Cardiac muscle cell (in vitro differentiated cells and primary cell): ENCODE measurements at places on chromosomes 4 and X.
A peak's percentile ranks its signal among the peaks of the same experiment; 100 is the strongest.

- no peak for DNase-seq
These were observed 74.6 kb upstream of the SH3RF1 start for GRCh38 chr4:169345316-169345721.

DNA sequence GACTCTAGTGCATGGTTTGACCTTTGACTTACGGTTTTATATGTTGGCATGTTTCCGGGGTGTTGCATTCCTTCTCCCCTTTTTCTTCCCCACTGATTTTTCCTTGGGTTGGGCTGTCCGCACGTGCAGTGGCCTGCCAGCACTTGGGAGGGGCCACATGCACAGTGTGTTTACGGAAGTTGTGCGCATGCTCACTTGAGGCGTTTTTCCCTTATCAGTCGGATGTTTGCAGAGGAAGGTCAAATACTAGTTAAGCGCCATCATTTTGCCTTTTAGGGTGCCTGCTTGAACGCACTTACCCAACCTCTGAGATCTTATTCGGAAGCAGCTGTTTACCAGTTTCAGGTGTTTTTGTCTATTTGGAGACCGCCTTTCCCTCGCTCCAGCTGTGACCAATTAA is 653.9 kb upstream of the AADAT start:
- DNase-seq: no peak

DNA sequence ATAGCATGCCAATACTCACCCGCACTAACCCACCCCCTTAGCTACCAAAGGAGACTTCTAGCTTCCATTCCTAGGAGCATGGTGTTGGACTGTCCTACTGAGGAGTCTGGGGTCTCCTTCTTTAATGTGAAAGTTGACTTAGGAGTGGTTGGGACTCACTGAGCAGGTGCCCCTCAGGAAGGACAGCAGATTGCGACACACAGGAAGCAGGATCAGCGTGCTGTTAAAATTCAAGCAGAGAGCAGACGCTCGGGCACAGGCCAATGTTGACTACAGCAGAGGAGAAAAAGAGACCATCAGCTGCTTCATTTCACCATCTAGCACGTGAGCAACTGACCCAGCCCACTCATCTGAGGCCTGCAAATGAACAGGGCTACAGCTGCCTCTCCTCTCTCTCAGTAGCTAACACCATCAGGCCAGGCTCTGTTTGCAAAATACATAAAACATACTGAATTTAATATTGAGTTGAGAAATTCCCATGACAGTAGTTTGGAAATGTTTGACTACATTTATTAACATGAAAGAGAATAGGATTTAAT is 10.8 kb downstream of the NOX1 start:
- DNase-seq: peak; percentile 16

GRCh38 chr4:138188406-138189084 is 53.6 kb downstream of the SLC7A11 start:
- no peak for DNase-seq

DNA sequence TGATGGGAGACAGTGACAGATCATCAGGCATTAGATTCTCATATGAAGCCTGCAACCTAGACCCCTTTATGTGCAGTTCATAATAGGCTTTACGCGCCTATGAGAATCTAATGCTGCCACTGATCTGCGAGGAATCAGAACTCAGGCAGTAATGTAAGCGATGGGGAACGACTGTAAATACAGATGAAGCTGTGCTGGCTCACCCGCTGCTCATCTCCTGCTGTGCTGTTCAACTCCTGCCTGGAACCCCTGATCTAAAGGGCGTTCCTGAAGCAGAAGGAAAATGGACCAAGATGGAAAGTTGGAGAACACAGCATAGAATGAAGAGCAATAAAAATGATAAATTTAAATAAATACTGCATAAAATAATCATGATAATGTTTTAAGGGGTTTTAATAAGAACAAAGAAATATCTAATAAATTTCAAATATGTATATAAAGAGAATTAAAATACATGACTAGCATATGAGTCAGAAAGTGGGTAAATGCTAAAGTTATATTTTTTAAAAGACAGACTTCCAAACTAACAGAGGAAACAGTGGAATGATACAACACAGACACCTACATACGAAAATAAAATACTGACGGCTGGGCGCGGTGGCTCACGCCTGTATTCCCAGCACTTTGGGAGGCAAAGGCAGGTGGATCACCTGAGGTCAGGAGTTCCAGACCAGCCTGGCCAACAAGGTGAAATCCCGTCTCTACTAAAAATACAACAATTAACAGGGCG is 59.2 kb downstream of the RBM47 start:
- DNase-seq: no peak

GRCh38 chr4:162422312-162422711 is 258.5 kb upstream of the FSTL5 start:
- DNase-seq: no peak

DNA sequence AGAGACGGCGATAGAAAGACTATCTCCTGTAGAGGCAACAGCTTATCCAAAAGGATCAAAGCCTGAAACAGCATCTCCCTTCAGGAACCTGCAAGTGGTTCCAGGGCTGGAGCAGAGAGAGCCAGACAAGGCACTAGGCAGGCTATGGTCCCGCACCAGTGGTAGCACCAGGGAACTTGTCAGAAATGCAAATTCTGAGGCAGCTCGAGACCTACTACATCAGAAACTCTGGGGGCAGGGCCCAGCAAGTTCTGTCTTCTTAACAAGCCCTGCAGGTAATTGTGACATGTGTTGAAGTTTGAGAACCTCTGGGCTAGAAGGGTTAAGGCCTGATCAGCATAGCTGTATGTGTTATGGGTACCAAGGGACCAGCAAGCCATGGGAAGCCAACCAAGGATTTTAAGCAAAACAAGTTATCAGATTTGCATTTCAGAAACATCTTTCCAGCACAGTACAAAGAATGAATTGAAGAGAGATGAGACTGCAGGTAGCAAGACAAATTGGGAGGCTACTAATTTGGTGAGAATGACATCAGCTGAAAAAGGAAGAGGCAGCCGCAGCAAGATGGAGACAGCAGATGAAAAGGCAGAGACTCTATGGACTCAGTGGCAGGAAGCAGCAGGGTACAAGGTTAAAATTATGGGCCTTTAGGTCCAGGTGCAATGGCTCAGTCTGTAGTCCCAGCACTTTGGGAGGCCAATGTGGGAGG is 139.7 kb downstream of the TSPAN5 start:
- no peak for DNase-seq

- DNase-seq: peak; percentile 98
These were observed 1.1 kb upstream of the MFAP3L start for GRCh38 chr4:170027181-170027829.

DNA sequence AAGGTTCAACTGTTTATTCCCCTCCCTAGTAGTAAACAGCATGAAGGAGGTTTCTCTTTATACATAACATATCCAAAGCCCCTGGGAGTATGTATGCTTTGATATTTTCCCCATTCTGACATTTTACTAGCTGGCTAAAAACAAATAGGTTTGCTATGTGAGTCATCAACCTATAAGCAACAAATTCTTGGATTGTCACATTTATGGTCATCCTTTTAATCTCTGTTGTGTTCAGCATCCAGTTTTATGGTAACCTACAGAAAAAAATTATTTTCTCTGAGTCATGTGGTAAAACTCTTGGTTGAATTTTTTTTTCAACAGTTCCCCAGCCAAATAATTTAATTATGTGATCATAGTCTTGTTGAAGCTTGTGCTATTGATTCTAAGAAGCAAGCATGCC is 734.1 kb downstream of the ADGRL3 start:
- DNase-seq: no peak

DNA sequence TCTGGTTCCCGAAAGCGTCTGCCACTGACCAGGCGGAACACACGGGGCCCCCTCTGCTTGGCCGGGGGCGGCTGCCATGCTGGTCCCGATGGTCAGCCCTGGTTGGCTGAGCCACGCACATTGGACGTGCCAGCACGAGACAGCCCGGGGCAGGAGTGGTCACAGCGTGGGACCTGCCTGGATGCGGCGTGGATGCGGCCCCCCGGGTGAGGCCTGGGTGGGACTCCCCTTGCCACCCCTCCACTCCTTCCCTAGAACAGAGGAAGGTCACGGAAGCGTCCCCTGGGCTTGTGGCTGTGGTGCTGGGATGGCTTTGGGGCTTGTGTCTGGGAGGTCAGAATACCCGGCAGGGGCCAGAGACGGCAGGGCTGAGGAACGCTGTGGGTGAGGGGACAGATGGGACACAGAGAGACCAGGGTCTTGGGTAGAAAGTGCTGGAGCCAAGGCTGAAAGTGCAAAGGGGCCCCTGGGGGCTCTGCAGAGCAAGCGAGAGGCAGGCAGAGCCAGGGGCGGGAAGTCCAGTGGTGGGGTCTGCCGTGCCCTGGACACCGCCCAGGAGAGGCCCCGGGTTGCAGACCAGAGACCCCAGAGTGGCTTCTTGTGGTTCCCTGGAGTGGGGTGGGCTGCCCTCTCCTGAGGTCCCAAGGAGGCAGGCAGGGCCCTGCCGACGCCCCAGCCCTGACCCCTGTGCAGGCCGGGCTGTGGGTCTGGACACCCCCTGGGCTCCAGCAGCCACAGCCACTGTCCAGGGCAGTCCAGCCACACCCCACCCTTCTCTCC is 8.6 kb upstream of the CPLX1 start:
- DNase-seq: no peak

GRCh38 chr4:174714393-174715211 is 114.4 kb downstream of the GLRA3 start:
- DNase-seq: peak; percentile 53

GRCh38 chr4:147313108-147313507 is 167.8 kb upstream of the EDNRA start:
- DNase-seq: no peak

- DNase-seq: peak; percentile 0
These were observed 1143.9 kb downstream of the PDHA2 start for GRCh38 chr4:96983830-96984229.

GRCh38 chr4:38983787-38984598 is 48.2 kb downstream of the TMEM156 start:
- DNase-seq: no peak

- no peak for DNase-seq
These were observed 231.7 kb downstream of the FBXW7 start for GRCh38 chr4:152304220-152304619.

GRCh38 chr4:74065115-74065642 is 26.7 kb upstream of the CXCL3 start:
- no peak for DNase-seq

- DNase-seq: no peak
These were observed 37.3 kb upstream of the PRSS12 start for GRCh38 chr4:118390121-118390520.

DNA sequence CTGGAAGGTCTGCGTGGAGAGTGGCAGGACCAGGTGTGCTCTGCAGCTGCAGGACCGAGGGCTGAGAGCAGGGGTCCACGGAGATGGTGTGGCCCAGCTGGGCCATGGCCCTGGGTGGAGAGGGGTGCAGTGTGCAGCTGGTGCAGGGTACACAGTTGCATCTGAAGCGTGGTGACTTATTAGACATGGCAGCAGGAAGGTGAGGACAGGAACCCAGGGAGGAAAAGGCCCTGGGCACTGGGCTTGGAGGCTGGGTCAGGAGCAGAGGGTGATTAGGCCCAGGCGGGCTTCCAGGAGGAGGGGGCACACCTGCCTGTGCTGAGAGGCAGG is 214.6 kb upstream of the PSAPL1 start:
- DNase-seq: no peak

DNA sequence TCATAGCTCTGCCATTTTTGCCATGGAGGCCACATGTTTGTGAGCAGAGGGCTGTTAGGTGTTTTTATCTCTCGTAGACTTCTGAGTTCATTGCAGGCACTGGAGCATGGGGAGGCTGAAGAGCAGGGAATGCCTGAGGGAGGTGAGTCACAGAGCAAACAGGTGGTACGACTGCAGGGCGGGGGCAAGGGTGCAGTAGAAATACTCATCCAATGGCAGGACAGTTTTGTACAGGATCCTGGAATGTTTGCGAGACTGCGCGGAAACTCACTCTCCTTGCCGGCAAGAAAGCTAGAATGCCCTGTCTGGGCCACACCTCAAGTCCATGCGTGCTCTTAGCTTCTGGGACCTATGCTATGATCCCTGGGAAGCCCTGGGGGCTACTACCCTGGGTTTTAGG is 20.0 kb upstream of the VCX2 start:
- DNase-seq: no peak

DNA sequence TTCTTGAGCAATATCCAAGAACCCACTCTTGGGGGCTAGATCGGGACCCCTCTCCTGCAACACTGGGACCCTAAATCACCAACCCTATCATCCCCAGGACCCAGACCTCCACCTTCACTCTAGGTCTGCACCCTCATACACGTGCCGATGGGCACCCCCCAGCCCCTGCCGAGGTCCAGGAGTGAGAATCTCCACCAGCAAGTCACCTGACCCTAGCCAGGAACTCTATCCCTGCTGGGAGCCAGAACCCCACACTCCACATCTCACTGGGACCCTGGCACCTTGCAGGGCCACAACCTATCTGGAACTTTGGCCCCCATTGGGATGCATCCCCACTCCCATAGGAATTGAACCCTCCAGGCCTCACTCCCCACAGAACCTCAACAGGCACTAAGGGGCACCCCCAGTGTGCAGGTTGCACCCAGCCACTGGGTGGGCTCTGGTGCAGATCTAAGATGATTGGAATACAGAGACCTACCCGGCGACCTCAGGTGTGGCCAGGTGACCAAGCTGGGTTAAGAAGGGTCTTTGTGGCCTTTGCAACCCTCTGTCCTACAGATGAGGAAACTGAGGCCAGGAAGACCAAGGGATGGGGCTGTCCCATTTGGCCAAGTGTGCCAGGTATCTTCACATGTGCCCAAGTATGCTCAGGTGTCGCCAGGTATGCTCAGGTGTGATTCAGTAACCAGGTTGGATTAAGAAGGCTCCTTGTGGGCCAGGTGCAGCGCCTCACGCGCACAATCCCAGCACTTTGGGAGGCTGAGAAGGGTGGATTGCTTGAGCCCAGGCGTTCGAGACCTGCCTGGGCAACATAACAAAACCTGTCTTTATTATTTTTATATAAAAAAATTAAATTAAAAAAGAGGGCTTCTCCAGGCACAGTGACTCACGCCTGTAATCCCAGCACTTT is 3.1 kb upstream of the DHRSX start:
- DNase-seq: no peak

GRCh38 chr4:57051095-57051494 is 59.1 kb downstream of the IGFBP7 start:
- no peak for DNase-seq

DNA sequence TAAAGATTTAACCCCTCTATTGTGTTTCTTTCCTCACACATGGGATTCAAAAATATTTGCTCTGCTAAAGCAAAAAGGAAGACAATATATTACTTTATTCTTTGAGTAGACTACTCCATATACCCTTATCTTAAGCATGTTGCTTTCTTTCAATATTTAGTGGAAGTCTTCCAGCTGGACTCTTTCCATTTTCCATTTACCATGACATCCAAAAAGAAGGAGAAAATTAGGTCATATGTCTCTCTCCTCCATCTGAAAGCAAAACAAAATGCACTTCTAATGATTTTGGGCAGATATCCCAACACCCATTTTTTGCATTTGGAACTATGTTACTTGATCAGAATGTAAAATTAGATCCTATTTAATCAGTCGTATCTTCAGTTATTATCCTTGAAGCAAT is 1336.5 kb downstream of the PCDH19 start:
- no peak for DNase-seq

GRCh38 chrX:46324166-46324565 is 221.1 kb downstream of the ZNF674 start:
- DNase-seq: no peak

- no peak for DNase-seq
These were observed 608 bp upstream of the FAM200B start for GRCh38 chr4:15681067-15681371.
